ENCODE measurements at places on chromosomes 12 and 14. TPM values are rescaled to one million over a fixed set of nuclear protein-coding genes. Genes with fewer than 3 reads are reported as not detected.

MDM1 gene
- 13.6 TPM for total RNA-seq

CLEC2D gene
- 3.8 TPM for total RNA-seq

HSPA2 gene
- 305 TPM for total RNA-seq

DAO gene
- total RNA-seq: not detected

PEX5 gene
- 53.5 TPM for total RNA-seq

RBP5 gene
- total RNA-seq: 5.0 TPM

AKAP3 gene
- 0.83 TPM for total RNA-seq

NAV3 gene
- 4.3 TPM for total RNA-seq

TMEM179 gene
- 2.2 TPM for total RNA-seq

SBNO1 gene
- 26.7 TPM for total RNA-seq

All from esophagus muscularis mucosa (tissue), 4 donors.